Activated CD4-positive, alpha-beta memory T cell treated with anti-CD3 and anti-CD28 coated beads, Interleukin-2, amount 10 ng/mL, durations not matched to agents 7 days and 5 days (primary cell): ENCODE measurements at places on chromosomes 4 and X. TPM values are rescaled to one million over a fixed set of nuclear protein-coding genes. Genes with fewer than 3 reads are reported as not detected.

The SHROOM3 gene
- total RNA-seq: not detected

The SH3D19 gene
- total RNA-seq: not detected

The TBC1D25 gene
- 22.3 TPM for total RNA-seq

The YIPF7 gene
- not detected for total RNA-seq

The ZNF157 gene
- total RNA-seq: 0.15 TPM

The CFAP97 gene
- 32.1 TPM for total RNA-seq

The STAP1 gene
- total RNA-seq: 29.5 TPM

The GAGE1 gene
- not detected for total RNA-seq

The APELA gene
- total RNA-seq: not detected

The SMIM10 gene
- 0.35 TPM for total RNA-seq

The GALNTL6 gene
- total RNA-seq: not detected

The FABP2 gene
- total RNA-seq: not detected

The PCDH7 gene
- total RNA-seq: not detected

The ERAS gene
- total RNA-seq: not detected

The NPY1R gene
- total RNA-seq: not detected

The C4orf51 gene
- not detected for total RNA-seq

The ASIC5 gene
- not detected for total RNA-seq

The BEND2 gene
- not detected for total RNA-seq

The FOXP3 gene
- 19.1 TPM for total RNA-seq

The PAGE2 gene
- total RNA-seq: not detected

The TCP11X1 gene
- not detected for total RNA-seq

The FAM47E gene
- not detected for total RNA-seq

The ZNF182 gene
- total RNA-seq: 8.6 TPM

The MAGEE1 gene
- 3.1 TPM for total RNA-seq

The POU3F4 gene
- not detected for total RNA-seq

The LAGE3 gene
- 29.9 TPM for total RNA-seq

The FAM241A gene
- total RNA-seq: 1.2 TPM

The MAGEA8 gene
- total RNA-seq: not detected

The MTNR1A gene
- total RNA-seq: not detected

The SOX3 gene
- total RNA-seq: not detected

The ZGRF1 gene
- 28.8 TPM for total RNA-seq

The SHROOM4 gene
- not detected for total RNA-seq

The HEPH gene
- not detected for total RNA-seq

The RPA4 gene
- total RNA-seq: 0.73 TPM

The SSX2B gene
- total RNA-seq: not detected

The FAM236A gene
- not detected for total RNA-seq

The F11 gene
- total RNA-seq: not detected

The GYPA gene
- total RNA-seq: not detected

The UCHL1 gene
- not detected for total RNA-seq

The TRIML1 gene
- not detected for total RNA-seq

The DIPK2B gene
- not detected for total RNA-seq

The QRFPR gene
- not detected for total RNA-seq

The FLNA gene
- total RNA-seq: 1,579 TPM

The HTRA3 gene
- not detected for total RNA-seq

The ZDHHC15 gene
- 0.03 TPM for total RNA-seq
